ENCODE measurements at places on chromosomes 16 and 17. TPM values are rescaled to one million over a fixed set of nuclear protein-coding genes. Genes with fewer than 3 reads are reported as not detected.

CCL3 gene
- polyA plus RNA-seq: 5.8 TPM

KRTAP9-8 gene
- not detected for polyA plus RNA-seq

KRTAP9-4 gene
- polyA plus RNA-seq: not detected

SMPD3 gene
- 39.0 TPM for polyA plus RNA-seq

AANAT gene
- polyA plus RNA-seq: 0.60 TPM

RHBDL3 gene
- polyA plus RNA-seq: 43.7 TPM

RAMP2 gene
- polyA plus RNA-seq: 100 TPM

CYB5B gene
- polyA plus RNA-seq: 105 TPM

ZSCAN10 gene
- not detected for polyA plus RNA-seq

SLC4A1 gene
- 4.1 TPM for polyA plus RNA-seq

ABI3 gene
- 5.1 TPM for polyA plus RNA-seq

HOXB3 gene
- polyA plus RNA-seq: 162 TPM

SCIMP gene
- polyA plus RNA-seq: 2.4 TPM

KIF1C gene
- polyA plus RNA-seq: 41.7 TPM

ITGAL gene
- polyA plus RNA-seq: 4.8 TPM

HASPIN gene
- 1.9 TPM for polyA plus RNA-seq

ERAL1 gene
- polyA plus RNA-seq: 64.6 TPM

SLC9A5 gene
- polyA plus RNA-seq: 9.1 TPM

SCGB1C2 gene
- polyA plus RNA-seq: not detected

EMP2 gene
- 31.9 TPM for polyA plus RNA-seq

MMP2 gene
- 130 TPM for polyA plus RNA-seq

CEP131 gene
- 26.6 TPM for polyA plus RNA-seq

ACOX1 gene
- polyA plus RNA-seq: 32.7 TPM

PPL gene
- 5.6 TPM for polyA plus RNA-seq

LRRC75A gene
- 12.0 TPM for polyA plus RNA-seq

CBFA2T3 gene
- 19.5 TPM for polyA plus RNA-seq

SECTM1 gene
- 1.9 TPM for polyA plus RNA-seq

IL34 gene
- polyA plus RNA-seq: 5.5 TPM

HS3ST3B1 gene
- 7.1 TPM for polyA plus RNA-seq

TP53TG3 gene
- polyA plus RNA-seq: not detected

OSGIN1 gene
- 0.92 TPM for polyA plus RNA-seq

TEDC2 gene
- 12.0 TPM for polyA plus RNA-seq

CSH1 gene
- 5.2 TPM for polyA plus RNA-seq

IRX6 gene
- polyA plus RNA-seq: 0.35 TPM

Measured in spinal cord (tissue), 10 donors.